Activated naive CD8-positive, alpha-beta T cell treated with anti-CD3 and anti-CD28 coated beads for 36 hours (primary cell): ENCODE measurements at places on chromosomes 4 and X. TPM values are rescaled to one million over a fixed set of nuclear protein-coding genes. Genes with fewer than 3 reads are reported as not detected.

- no peak for DNase-seq
Observed at GRCh38 chr4:168540503-168541265, 43.8 kb downstream of the PALLD start.

DNA sequence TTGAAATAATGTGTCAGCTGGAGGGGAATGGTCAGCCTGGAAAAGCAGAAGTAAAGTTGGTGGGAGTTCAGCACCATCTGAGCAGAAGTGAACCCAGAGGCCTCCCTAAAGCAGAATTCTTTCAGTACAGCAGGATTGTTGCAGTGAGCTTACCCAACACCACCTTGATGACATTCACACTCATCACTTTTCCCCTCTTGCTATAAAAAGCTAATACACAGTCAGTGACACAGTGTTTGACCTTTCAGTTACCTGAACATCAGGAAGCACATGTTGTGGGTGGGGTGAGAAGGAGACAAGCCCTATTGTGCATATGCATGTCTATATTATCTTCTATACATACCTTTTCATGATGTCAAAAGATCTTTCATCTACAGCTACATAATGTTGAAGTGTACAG is 624.7 kb upstream of the ZFP42 start:
- no peak for DNase-seq

- no peak for DNase-seq
Observed at GRCh38 chr4:27835851-27836250, 975.2 kb downstream of the STIM2 start.

ETFDH gene
- 28.5 TPM for total RNA-seq

GRCh38 chr4:149766135-149766534 is 49.5 kb downstream of the IQCM start:
- no peak for DNase-seq

GRCh38 chr4:10960389-10960788 is 275.8 kb upstream of the CLNK start:
- DNase-seq: no peak

DNA sequence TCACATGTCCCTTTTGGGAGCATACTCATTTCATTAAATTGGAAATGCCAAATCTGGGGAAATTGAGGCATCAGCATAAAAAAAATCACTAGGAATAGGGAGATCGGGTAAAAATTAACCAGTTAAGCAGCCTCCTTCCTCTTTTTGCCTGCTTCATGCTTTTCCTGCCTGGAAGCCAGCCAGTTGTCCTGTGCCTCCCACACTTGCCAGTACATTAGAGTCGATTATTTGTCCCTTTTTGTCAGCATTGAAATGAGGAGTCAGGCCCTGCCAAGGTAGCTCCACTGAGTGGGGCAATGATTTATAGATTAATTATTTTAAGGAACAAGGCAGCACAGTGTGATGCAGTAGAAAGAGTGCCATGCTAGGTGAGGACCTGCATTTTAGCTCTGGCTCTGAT is 55.3 kb downstream of the SH2D1A start:
- DNase-seq: no peak

ARHGAP4 gene
- 112 TPM for total RNA-seq

- DNase-seq: no peak
Observed at GRCh38 chrX:139086246-139086645, 374.7 kb upstream of the FGF13 start.

USP17L15 gene
- total RNA-seq: not detected

DNA sequence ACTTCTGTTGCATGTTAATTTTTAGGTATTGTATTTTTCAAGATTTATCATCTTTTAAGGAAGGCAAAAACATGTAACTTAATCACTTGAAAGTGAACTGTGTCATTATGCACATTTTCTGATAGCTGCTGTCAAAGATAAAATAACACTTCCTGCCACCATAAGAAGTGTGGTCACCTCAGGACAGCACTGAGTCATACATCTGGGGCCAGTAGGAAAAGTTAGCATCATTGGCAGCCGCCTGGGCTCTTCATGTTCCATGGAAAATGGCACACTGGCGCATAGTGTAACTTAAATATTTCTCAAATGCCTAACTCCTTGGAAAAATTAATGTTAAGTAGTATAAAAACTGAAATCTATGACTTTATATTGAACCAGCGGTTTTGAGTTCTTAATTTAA is 24.2 kb downstream of the CNKSR2 start:
- DNase-seq: peak; percentile 30

DNA sequence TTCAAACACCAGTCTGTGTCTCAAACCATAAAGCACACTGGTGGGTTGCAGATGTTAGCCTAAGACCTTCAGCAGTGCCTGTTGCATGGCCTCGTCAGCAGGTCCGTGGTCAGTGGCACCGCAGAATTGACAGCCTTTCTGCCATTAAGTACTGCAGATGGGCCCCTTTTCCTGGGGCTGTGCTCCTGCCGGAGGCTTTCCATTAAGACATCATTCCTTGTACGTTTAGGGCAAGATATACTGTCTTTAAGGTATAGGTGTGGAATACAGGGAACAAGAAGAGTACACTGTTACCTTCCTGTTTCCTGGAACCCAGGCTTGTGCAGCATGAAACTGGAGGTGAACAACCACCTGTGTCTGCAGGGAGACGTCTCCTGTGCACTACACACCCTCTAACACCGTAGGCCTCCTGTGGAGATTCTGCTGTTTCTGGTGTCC is 67.9 kb upstream of the WDR1 start:
- no peak for DNase-seq

DNA sequence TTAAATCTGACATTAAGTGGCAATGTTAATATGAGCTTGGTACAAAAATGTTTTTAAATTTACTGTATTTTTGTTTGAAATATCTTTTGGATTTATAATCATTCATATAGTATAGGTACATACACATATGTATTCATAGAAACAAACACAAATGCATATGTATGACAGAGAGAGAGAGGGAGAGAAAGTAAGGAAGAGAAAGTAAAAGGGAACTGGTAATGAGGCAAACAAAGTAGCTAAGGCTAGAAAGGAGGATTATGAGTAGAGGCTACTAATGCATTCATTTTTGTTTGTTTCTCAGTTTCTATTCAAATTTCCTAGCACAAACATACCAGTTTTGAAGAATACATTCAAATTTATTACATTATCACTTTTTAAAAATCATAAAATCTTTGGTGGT is 132.4 kb downstream of the GLRA3 start:
- no peak for DNase-seq

DNA sequence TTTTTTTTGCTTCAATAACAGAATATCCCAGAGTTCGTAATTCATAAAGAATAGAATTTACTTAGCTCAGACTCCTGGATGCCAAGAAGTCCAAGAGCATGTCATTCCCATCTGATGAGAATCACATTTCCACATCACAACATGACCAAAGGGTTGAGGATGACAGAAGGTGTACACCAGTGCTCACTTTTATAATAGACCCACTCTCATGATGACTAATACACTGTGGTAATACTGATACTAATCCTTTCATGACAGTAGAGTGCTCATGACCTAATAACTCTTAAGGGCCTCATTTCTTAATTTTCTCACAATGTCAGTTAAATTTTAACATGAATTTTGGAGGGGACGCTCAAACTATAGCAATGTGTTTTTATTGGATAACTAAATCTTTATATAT is 69.2 kb downstream of the ZNF732 start:
- no peak for DNase-seq

DNA sequence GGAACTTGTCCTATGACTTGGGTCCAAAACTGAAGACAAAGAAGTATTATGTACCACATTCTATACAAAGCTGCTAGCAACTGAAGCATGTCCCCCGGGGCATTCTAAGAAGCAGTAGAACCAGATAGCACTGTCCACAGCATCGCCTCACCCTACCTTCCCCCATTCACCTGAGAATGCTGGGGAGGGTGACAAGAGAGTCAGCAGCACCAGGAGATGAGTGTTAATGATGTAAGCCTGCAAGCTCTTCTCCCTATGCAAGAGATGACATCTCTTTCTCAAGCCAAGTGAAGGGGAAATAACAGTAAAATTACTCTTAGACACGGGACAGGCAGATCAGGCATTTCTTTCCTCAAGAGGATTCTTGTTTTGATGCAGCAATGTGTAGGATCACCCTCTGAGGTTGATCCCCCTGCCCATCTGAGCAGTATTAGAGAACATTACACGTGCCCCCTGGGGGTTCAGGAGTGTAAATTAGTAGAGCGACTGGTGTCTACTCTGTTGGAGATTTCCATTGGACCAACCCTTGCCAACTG is 13.9 kb upstream of the TLR1 start:
- no peak for DNase-seq

DNA sequence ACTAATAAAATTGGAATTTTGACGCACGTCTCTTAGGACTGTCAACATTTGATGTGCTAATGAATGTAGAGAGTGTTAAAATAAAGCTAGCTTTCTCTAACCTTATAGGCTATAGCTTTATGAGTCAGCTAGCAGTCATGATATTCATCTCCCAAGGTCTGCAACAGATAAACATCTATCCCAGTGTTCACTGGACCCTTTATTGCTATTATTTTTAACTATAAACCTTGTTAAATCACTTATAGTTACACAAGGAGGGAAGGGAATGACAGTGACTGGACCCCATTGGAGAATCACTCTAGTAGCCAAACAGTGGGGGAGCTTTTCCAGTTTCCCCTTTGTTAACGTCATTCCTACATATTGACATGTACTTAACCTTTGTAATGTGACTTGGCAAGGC is 67.9 kb upstream of the SHISA3 start:
- DNase-seq: no peak

GRCh38 chr4:29560452-29560851 is 1159.7 kb upstream of the PCDH7 start:
- no peak for DNase-seq

DNA sequence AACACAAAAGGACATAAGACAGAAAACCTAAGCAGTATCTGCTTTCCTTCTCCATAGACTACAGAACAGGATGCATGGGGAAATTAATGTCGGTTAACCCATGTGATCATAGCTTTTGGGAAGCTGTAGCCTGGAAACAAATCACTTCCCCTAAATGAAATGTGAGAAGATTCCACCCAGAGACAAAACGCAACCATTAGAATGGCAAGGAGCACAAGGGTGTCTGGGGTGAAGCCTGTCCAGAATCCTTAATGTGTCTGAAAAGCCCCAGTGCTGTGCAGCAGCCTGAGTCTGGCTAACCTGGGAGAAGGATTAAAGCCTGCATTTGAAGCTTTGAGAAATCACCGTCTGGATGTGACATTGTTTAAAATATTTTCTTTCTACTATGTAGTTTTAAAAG is 213.3 kb downstream of the ANKRD50 start:
- no peak for DNase-seq

- no peak for DNase-seq
Observed at GRCh38 chrX:24243692-24244091, 70.2 kb downstream of the SUPT20HL2 start.

DNA sequence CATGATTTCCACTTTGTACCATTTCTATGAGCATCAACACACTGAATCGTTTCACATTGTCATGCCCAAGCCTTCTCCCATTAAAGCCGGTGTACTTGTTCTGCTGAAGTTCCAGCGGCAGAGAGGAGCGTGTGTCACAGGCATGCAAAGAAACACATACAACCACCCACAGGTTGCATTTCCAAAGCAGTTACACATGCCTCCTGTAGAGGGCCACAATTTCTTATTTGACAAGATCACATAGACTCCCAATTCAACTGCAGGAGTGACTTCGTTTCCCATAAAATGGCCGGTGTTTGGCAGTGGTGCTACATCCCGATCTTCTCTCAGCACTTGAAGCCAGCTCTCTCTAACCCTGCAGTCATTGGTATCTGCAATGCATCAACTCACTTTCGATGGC is 992.6 kb downstream of the NLGN4X start:
- no peak for DNase-seq

GRCh38 chr4:37803348-37803973 is 23.0 kb upstream of the PGM2 start:
- DNase-seq: no peak

ACOX3 gene
- total RNA-seq: 13.9 TPM

CSAG2 gene
- not detected for total RNA-seq

DNA sequence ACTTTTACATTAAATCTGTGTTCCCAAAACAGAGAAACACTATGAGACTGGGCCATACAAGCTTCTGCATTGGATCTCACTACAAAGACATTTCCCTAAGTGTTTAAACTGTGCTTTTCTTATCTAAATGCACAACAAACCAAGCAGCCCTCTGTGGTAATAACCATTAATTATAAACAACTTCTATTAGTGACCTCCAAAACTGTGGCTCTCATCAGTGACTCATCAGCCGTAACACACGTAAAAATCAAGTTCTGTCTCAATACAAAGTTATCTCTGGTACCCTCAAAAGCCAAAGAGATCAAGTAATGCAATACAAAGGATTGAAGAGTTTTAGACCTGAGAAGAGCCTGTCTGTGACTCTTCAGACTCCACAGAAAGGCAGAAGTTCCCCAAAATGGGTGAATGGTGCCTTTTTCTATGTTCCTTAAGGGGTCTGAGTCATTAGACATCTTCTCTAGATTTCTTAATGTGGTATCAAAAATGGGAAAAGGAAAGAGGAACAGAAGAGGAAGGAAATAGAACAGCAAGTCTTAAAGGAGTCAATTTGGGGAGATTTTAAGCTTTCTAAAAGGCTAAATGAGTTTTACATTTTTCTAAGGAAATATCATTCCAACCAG is 189.8 kb upstream of the PPP1R2C start:
- DNase-seq: no peak

SORCS2 gene
- total RNA-seq: not detected

DNA sequence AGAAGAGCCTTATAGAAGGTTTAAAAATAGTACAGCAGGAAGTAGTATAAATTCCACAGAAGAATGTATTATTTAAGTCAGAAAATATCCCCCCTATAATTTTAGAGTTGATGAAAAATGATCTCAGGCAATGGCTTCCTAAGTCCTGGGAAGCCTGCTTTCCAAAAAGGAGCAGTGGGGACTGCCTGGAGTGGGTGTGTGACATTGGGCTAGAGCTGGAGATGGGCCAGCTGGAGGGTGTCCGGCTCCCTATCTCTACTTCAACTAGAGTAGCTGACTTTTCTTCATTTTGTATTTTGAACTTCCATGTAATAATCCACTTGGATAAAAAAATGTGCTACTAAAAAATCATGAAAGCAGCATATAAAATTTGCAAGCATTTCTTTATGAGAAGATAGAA is 253.9 kb downstream of the ANK2 start:
- no peak for DNase-seq

GRCh38 chrX:97790850-97791249 is 907.1 kb downstream of the RPA4 start:
- DNase-seq: no peak

DNA sequence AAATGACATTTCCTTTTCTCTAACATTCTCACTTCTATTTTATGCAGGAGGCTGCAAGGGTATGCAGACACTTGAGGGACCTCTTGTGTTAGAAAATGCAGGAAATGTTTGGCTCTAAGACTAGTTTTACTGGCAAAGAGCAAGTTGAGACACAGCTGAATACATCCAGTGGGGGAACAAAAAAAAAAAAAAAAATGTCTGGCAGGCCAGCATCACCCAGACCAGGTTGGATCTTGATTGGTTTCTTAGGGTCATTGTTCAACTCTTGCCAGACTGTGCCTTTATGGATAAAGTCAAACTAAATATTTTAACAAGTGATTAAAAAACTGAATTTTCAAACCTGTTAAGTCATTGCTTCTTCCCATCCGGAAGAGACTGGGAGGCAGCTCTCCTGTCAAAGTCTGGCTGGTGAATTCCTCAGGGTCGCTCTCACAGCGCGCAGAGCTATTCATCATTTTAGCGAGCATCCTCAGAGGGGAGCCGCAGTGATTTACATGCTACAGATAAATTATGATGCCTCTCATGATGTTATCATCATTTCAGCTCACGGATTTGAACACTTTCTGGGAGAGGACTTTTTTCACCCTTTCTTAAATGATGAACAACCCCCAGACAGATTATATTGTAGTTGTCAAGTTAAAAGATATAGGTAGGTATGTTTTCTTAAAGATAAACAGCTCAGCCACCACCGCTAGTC is 23.6 kb upstream of the PACRGL start:
- DNase-seq: no peak
